ENCODE measurements at places on chromosomes 1 and 21.

DNA sequence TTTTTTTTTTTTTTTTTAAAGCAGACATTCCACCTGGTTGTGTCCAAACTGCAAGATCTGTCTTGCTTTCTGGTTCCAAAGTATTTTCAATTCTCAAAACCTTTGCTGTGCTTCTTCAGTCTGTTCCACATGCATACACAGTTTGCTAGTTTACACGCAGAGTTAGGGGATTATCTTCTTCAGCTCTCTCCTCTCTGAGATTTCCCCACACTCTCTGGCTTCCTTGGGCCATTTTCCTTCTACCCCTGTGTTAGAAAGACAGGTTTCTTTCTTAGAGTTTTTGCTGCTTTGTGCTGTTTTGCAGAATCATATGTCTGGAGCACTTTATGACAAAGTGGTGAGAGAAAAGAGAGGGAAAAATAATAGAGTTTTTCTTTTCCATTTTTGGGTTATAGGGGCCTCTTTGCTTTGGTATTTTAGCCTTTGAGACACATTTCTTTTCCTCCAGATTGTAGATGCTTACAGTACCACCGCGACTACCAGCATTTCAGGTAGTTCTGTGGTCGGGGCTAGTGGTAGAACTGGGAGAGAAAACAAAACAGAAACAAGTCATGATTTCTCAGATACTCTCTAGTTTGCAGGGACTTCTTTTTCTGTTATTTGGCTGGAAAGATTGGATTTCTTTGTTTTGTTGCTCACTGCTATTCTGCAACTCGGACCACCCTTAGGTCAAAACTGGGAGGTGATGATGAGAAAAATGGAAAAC, 66.3 kb downstream of the RABGAP1L start:
- DNase-seq: no peak

GRCh38 chr1:205041998-205042910, 758 bp upstream of the CNTN2 start:
- no peak for DNase-seq

- no peak for DNase-seq
Observed at GRCh38 chr1:22197644-22198043, 54.7 kb upstream of the WNT4 start.

DNA sequence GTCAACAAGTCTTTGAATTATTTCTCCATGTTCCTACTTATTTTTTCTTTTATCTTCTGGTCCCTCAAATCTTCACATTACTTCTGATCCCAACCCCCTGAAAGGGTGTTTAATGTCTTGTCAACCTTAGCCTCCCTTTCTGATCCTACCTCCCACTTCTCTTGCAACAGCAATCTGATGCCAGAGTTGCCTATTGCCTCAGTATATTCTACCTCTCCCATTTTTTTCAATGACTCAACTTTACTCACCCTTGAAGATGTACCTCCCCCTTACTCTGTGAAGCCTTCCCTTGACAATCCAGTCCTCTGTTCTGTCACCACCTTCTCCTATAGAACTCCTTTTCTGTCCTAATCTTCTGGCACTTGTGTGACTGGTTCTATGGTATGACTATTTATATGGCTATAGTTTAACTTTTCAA, 99.5 kb upstream of the CD55 start:
- no peak for DNase-seq

DNA sequence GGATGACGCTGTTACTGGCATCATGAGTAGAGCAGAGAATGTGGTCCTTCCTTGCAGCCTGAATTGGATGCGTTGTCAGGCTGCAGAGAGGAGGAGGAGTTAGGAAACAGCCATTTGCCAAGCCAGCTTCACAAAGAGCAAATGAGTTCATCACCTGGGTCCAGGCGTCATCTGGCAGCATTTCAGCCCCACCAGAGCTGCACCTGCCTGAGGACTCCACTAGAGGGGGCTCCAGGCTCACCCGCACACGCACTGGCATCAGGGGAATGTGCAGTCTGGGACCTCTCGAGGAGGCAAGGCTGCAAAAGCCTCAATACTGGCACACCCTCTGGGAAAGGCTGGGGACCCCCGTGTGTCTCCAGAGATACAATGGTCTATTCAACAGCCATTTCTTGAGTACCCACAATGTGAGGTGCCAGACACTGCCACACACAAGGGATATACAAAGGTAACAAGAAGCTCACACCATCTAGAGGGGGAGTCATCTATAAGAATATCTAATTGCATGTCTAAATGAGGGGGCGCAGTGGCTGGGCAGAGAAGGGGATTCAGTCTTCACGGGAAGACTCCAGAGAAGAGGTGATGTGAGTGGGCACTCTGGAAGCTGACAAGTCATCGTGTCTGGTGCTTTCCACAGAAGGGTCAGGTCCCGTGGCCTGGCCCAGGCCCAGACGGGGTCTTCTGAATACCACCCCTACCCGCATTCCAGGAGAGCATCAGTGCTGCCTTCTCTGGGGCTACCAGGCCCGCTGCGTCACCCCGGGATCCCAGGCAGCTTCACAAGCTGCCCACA, 53.5 kb upstream of the CNTN2 start:
- DNase-seq: peak; percentile 24

- DNase-seq: peak; percentile 48
Observed at GRCh38 chr1:39258146-39258924, 53.8 kb downstream of the MACF1 start.

- DNase-seq: no peak
Observed at GRCh38 chr1:66751160-66751559, 1.1 kb upstream of the DYNLT5 start.

DNA sequence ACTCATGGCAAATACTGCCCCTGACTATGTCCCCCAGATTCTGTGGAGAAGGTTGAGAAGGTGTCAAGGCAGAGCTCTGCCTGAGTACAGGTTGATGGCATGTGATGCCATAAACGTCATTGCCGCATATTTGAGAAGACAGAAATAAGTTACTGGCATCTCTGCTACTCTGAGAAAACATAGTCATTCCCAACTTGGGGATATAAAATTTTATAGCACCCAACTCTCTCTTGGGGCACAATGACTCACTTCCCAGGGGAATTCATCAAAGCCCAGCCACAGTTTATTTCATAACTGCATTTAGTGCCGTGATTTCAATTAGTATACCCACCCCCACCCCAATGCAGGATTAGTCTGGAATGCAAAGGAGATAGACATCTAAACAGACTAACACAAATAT, 101.9 kb upstream of the TNR start:
- DNase-seq: no peak

GRCh38 chr1:8950309-8950708, 4.6 kb downstream of the CA6 start:
- no peak for DNase-seq

- DNase-seq: no peak
Observed at GRCh38 chr1:31936278-31936980, 1.7 kb downstream of the PTP4A2 start.

- no peak for DNase-seq
Observed at GRCh38 chr1:181482521-181483284, 614 bp upstream of the CACNA1E start.

DNA sequence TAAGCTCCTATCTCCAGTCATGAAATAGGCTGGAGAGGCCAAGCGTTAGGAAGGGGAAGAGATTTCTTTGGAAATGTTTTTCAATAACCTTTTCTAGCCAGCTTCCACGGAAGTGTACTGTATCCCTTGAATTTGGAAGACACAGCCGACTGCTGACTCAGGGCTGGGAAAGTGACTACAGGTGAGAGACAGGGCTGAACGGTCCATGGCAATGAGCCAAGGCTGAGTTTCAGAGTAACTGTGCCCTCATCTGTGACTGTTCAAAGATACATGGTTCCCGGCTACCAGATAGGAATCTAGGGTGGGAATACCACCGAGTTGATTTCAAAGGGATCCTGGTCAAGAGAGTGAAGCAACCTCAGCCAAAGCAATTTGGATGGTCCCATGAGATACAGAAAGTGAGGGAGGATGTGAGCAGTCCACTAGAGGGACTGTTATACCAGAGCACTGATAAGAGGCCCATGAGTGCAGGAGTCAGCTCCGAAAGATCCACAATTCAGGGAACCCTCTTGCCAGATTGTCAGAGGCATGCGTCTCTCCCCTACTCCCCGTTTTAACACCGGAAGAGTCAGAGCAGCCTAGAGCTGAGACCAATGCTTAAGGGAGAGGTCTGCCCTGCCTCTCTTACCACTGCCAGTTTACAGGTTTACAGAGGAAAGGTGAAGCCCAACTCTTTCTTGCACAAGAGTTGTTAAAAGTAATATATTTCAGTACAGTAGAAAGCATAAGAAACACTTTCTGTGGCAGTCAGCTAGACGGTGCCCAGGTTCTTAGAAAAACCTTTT, 3.2 kb upstream of the KRTAP19-8 start:
- DNase-seq: no peak

GRCh38 chr1:230425252-230426091, 660 bp downstream of the PGBD5 start:
- DNase-seq: no peak

GRCh38 chr1:117556341-117556740, 49.5 kb upstream of the TENT5C start:
- DNase-seq: no peak

DNA sequence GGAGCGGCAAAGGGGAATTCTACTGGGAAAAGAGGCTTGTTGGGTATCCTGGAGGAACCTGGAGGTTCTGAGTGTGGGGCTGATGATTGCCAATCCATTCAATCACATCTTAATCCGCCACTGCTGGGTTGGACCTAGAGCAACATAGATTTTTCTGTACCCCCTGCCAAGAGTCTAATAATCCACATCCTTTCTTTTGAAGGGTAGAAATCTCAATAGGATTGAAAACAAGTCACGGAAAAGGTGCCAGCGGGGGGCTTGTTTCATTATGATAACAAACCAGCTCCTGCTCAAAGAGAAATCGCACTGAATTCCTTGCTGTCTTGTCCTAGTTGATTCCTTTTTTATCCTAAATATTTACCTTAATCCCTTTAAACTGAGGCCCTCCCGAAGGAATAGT, 528.5 kb downstream of the ADGRL2 start:
- DNase-seq: no peak

GRCh38 chr21:42703136-42703908, 49.9 kb downstream of the PDE9A start:
- DNase-seq: no peak

DNA sequence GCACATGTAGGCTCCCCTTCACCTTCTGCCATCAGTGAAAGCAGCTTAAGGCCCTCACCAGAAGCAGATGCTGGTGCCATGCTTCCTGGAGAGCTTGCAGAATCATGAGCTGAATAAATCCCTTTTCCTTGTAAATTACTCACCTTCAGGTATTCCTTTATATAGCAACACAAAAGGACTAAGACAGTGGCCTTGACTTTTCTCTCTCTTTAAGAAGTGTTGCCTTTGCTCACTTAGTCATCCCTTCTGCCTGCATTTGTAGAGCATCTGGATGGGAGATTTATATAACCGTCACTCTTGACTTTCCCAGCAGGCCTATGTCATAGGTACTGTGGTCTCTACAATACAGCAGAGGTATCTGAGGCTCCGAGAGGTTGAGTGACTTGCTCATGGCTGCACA, 3.7 kb downstream of the PCSK9 start:
- no peak for DNase-seq

DNA sequence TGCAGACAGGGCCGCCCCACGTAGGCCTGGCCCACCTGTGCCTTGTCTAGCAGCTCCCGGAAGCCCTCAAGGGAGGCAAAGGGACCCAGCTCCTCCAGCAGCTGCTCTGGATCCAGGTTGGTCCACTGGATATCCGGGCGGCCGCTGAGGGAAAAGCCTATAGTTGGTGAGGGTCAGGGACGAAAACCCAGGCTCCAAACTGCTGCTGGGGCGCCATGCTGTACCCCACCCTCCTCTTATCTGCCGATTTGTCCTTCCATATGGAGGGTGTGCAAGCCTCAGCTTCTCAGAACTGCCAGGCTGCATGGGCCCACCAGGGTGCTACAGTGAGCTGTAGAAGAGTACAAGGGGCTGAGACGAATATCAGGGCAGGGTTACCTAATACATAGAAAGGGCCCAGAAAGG, 12.2 kb downstream of the PTCH2 start:
- DNase-seq: no peak

GRCh38 chr1:90100566-90100965, 105.7 kb downstream of the ZNF326 start:
- no peak for DNase-seq

GRCh38 chr1:204073837-204074273, 940 bp downstream of the SOX13 start:
- DNase-seq: no peak

- no peak for DNase-seq
Observed at GRCh38 chr1:29655145-29655544, 418.8 kb downstream of the PTPRU start.

- no peak for DNase-seq
Observed at GRCh38 chr21:42040411-42041180, 30.4 kb upstream of the ZBTB21 start.

GRCh38 chr1:66415281-66415680, 118.7 kb upstream of the SGIP1 start:
- DNase-seq: no peak

GRCh38 chr1:9873992-9874391, 36.1 kb downstream of the CTNNBIP1 start:
- no peak for DNase-seq

- DNase-seq: no peak
Observed at GRCh38 chr1:88566615-88567387, 117.3 kb upstream of the PKN2 start.

DNA sequence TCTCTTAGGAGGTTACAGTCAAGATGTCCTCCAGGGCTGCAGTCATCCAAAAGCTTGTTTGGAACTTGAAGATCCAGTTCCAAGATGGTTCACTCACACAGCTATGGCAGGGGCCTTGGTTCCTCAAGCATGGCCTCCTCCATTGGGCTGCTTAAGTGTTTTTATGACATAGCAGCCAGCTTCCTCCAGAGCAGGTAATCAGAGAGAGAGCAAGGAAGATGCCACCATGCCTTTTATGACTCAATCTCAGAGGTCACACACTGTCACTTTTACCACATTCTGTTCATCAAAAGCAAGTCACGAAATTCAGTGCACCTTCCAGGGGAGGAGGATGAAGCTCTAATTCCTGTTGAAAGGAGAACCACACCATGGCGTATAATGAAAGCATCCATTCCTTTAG, 17.1 kb downstream of the ELAPOR1 start:
- DNase-seq: no peak

DNA sequence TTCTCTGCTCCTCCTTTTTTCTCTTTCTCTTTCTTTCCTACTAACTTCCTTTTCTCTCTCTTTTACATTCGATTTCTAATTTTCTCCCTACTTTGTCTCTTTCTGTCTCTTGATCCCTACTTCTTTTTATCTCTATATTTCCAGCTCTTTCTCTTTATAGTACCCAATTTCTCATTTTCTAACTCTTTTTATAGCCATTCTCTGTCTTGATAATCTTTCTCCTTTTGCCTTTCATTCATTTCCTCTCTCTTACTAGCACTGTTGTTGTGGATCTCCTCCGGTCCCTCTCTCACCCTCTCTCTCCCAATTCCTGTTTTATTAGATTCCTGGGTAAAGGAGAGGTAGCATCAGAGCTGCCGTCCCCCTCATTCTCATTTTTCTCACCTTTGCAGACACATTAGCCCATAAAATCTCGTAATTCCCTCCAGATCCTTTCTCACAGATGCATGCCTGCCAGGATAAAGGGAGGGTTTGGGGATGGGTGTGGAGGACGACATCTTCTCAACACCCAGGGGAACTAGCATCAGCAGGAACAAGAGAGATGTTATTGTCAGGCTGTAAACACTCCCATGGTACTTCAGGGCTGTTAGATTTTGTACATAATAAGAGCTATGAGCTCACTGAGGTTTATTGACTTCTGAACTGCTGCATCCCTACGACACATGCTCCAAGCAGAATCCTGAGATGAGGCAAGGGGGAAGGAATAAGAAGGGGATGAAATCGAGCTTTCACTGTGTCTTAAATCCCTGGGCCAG, 159.0 kb upstream of the GALNT2 start:
- no peak for DNase-seq

Data from naive thymus-derived CD8-positive, alpha-beta T cell (primary cell).